Large intestine (tissue), 12 donors: ENCODE measurements at places on chromosomes 12 and 14. TPM values are rescaled to one million over a fixed set of nuclear protein-coding genes. Genes with fewer than 3 reads are reported as not detected.

The AKAP3 gene
- polyA plus RNA-seq = 2.4 TPM

DNA sequence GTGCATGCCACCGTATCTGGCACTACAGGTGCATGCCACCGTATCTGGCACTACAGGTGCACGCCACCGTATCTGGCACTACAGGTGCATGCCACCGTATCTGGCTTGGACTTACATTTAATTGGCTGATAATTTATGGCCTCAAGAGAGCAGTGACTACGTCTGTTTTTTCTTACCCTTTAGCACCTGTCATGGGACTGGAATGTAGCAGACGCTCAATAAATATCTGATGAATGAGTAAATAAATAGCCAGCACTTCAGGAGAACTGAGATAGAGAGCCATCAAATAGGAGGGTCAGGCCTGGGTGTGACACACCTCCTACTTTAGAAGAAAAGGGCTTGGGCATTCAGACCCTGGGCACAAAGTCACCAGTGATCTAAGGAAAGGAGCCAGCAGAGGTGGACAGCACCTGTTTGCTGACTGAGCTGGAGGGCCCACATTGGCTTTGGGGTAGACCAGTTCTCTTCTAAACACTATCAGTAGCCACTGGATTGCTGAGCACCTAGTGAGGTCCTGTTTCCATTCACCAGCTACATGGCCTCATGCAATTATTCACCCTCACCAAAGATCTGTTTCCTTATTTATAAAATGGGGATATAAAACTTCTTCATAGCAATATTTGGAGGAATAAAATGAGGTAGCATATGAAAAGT is 50.1 kb downstream of the RFX4 start:
- no peaks in the 10 kb centered on the region for H3K27me3 ChIP-seq
- H3K27ac ChIP-seq = peak overlapping the region; percentile 80
- DNase-seq = peak; percentile 61
- peaks cover 4% of the 10 kb centered on the region for H3K4me1 ChIP-seq
- H3K4me3 ChIP-seq = no peak overlapping the region

DNA sequence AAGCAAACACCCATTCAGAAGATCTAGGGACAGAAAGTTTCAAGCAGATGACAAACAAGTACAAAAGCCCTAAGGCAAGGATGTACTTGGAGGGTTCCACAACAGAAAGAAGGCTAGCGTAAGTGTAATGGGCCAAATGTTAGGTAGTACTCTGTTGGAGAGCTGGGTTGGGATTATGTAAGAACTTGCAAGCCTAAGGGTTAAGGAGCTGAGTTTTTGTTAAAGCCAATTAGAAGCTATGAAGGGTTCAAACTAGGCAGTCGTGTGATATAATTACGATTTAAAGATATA is 41.4 kb downstream of the HECTD1 start:
- DNase-seq = no peak
- H3K27ac ChIP-seq = no peak overlapping the region
- peaks cover 68% of the 10 kb centered on the region for H3K36me3 ChIP-seq
- H3K4me1 ChIP-seq = no peaks in the 10 kb centered on the region
- no peak overlapping the region for H3K4me3 ChIP-seq

- no peak within 1 kb of the TSS for H3K27ac ChIP-seq
- no peak within 1 kb of the TSS for H3K4me3 ChIP-seq
- H3K27me3 ChIP-seq = no peaks in the 10 kb centered on the region
- no peaks in the 10 kb centered on the region for H3K36me3 ChIP-seq
These were observed at the start of gene LYZ for GRCh38 chr12:69348162-69348938. TSS of gene LYZ (plus strand) at chr12:69348381. CDS start at chr12:69348409, 28 bp downstream.

DNA sequence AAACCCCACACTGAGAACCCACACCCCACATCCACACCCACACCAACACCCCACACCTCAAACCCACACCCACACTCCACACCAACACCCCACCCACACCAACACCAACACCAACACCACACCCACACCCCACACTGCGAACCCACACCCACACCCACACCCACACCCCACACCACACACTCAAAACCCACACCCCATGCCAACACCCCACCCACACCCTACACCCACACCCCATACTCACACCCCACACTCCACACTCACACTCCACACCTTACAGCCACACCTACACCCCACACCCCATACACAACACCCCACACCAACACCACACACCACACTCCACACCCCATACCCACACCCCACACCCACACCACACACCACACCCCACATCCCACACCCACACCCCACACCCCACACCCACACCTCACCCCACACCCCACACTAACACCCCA is 38.0 kb downstream of the TMEM120B start:
- no peaks in the 10 kb centered on the region for H3K27me3 ChIP-seq
- H3K27ac ChIP-seq = no peak overlapping the region
- no peak overlapping the region for H3K4me3 ChIP-seq
- H3K36me3 ChIP-seq = peaks cover 18% of the 10 kb centered on the region
- H3K4me1 ChIP-seq = peaks cover 8% of the 10 kb centered on the region
- DNase-seq = no peak

GRCh38 chr12:58701536-58701935 is 218.8 kb downstream of the LRIG3 start:
- DNase-seq = no peak
- H3K27ac ChIP-seq = no peak overlapping the region
- no peaks in the 10 kb centered on the region for H3K4me1 ChIP-seq
- no peaks in the 10 kb centered on the region for H3K36me3 ChIP-seq

The RD3L gene
- not detected for polyA plus RNA-seq

DNA sequence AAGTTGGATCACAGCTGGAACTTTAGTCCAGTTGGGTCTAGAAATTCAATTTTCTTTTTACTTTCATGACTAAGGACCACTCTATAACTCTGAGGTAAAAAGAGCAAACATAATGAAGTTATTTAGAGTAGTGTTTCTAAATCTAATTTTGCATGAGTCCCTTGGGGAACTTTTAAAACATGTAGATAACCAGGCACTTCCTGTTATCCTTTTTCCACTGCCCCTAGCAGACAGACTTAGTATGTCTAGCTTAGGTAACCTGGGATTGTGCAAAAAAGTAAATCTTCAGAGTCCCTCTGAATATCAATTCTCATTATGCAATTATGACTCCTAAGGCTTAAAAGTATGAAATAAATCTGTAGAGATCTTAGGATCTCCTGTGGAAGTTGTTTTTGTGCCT is 371.2 kb downstream of the DIO2 start:
- H3K27me3 ChIP-seq = no peaks in the 10 kb centered on the region
- no peak for DNase-seq
- H3K36me3 ChIP-seq = no peaks in the 10 kb centered on the region
- no peak overlapping the region for H3K27ac ChIP-seq
- H3K4me1 ChIP-seq = no peaks in the 10 kb centered on the region
- no peak overlapping the region for H3K4me3 ChIP-seq

- no peaks in the 10 kb centered on the region for H3K27me3 ChIP-seq
- H3K27ac ChIP-seq = no peak overlapping the region
- no peaks in the 10 kb centered on the region for H3K36me3 ChIP-seq
- no peak for DNase-seq
- H3K4me1 ChIP-seq = peaks cover 4% of the 10 kb centered on the region
- no peak overlapping the region for H3K4me3 ChIP-seq
These were observed 28.8 kb upstream of the BHLHE41 start for GRCh38 chr12:26153421-26154154.

- DNase-seq = no peak
- H3K27ac ChIP-seq = no peak overlapping the region
- H3K27me3 ChIP-seq = no peaks in the 10 kb centered on the region
- no peaks in the 10 kb centered on the region for H3K36me3 ChIP-seq
- peaks cover 37% of the 10 kb centered on the region for H3K4me1 ChIP-seq
These were observed 200.5 kb downstream of the STXBP6 start for GRCh38 chr14:24849471-24849870.

The RHOJ gene
- polyA plus RNA-seq = 20.7 TPM

The NTF3 gene
- polyA plus RNA-seq = 2.1 TPM

The HOXC4 gene
- polyA plus RNA-seq = 14.0 TPM

The OLR1 gene
- 2.6 TPM for polyA plus RNA-seq

The HOTAIR gene
- polyA plus RNA-seq = 0.04 TPM

DNA sequence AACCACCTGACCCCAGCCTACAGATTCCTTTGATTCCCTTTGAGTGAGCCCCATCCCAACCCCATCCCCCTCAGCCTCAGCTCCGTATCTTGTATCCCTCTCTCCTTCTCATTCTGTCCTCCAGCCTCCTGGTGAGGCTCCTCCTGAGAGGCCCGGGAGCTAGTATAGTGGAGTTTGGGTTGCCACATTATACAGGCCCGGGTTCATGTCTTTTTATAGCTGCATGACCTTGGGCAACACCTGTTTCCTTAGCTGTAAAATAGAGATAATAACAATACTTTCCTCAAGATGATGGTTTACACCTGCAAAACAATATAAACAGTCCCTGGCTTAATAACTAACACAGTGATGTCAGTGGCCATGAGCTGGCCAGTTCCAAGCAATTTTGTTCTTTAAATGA is 89.8 kb downstream of the STAB2 start:
- no peaks in the 10 kb centered on the region for H3K27me3 ChIP-seq
- peak; percentile 61 for DNase-seq
- no peak overlapping the region for H3K4me3 ChIP-seq
- peak overlapping the region; percentile 66 for H3K27ac ChIP-seq

GRCh38 chr14:96790706-96791105 is 6.5 kb upstream of the VRK1 start:
- H3K36me3 ChIP-seq = no peaks in the 10 kb centered on the region
- H3K27me3 ChIP-seq = peaks cover 14% of the 10 kb centered on the region
- H3K27ac ChIP-seq = no peak overlapping the region
- H3K4me3 ChIP-seq = no peak overlapping the region
- no peaks in the 10 kb centered on the region for H3K4me1 ChIP-seq

DNA sequence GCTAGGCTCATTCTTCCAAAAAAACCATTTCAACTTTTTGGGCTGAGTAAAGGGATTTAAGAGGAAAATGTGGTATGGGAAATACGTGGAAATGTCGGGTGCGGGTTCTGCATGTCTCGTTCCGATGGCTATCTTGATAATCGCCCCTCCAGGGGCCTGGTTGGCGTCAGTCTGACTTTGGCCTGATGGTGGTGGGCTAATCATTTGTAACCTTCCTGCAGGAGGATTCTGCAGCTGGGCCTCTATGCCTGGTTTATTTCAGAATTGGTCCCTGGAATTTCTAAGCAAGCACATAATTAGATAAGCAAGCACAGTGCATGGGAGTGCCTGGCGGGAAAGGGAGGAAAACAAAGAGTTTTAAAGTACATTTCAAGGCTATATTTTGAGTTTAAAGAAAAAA is 14.8 kb upstream of the SLC4A8 start:
- no peaks in the 10 kb centered on the region for H3K36me3 ChIP-seq
- no peak overlapping the region for H3K4me3 ChIP-seq
- no peaks in the 10 kb centered on the region for H3K27me3 ChIP-seq
- no peak for DNase-seq

DNA sequence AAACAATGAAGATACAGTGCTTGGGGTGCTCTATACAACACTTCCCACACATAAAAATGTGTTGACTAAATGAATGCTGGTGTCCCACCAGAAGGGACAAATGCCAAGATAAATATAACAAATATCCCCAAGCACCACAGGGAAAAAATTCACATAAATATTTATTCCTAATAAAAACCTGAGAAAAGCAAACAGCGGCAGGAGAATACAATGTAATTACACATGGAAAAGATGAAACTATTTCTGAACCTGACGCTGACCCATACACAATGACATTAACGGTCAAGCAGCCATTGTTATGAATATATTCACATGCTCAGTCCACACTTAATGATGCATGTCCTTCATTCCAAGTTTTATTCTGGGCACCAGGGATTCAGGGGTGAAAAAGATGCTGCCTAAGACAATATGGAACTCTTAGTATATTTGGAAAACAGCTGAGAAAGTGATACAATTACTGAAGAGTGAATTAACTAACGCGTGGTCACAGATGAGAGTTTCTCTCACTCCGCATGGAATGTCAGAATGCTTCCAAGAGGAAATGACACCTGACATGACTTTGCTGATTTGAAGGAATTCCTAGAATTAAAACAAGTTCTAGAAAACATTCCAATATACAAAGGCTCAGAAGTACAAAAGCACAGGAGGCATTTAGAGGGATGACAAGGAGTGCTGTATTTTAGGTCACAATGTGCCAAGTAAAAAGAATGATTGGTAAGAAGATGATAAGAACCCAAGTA is 27.9 kb upstream of the PTPRR start:
- H3K4me3 ChIP-seq = no peak overlapping the region
- DNase-seq = no peak
- no peaks in the 10 kb centered on the region for H3K4me1 ChIP-seq
- no peak overlapping the region for H3K27ac ChIP-seq

DNA sequence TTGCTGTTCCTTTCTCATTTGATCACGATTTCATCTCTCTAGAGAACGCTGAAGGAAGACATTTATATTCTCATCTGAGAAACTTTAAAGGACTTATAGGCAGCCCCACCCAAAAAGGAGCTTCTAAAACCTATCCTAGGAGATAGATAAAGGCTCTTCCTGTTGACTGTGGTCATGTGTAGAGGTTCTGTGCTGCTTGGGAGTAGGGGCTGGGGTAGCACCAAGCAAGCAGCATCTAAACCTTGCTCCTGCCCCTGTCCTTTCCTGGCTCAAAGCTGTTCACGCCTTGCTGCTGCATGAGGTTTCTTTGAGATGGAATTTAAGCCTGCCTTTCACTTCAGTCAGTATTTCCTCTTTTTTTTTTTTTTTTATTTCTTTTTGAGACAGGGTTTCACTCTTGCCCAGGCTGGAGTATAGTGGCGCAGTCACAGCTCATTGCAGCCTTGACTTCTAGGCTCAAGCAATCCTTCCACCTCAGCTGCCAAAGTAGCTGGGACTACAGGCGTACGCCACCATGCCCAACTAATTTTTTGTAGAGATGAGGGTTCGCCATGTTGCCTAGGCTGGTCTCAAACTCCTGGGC is 41.4 kb downstream of the RAB35 start:
- no peak overlapping the region for H3K4me3 ChIP-seq
- no peaks in the 10 kb centered on the region for H3K36me3 ChIP-seq
- H3K4me1 ChIP-seq = no peaks in the 10 kb centered on the region
- H3K27me3 ChIP-seq = no peaks in the 10 kb centered on the region

DNA sequence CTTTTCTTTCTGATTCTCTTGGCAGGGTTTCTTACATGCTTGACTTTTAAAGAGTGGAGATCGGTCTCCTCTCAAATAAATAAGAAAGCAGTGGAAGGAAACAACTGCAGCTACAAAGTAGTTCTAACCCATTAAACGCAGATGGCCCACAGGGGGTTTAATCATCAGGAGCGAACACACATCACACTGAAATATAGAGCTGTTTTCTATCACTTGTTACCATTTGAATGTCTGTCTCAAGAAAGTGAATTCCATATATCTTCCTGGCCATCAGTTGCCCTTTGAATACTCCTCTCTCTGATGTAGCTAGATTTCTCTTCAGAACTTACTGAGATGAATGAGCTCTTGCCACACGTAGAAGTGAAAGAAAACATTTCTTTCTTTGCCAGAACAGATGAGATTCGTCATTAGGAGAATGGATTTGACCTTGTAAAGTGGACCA is 29.1 kb downstream of the ALX1 start:
- H3K4me3 ChIP-seq = no peak overlapping the region
- H3K36me3 ChIP-seq = no peaks in the 10 kb centered on the region
- DNase-seq = no peak
- no peaks in the 10 kb centered on the region for H3K4me1 ChIP-seq

GRCh38 chr12:59963546-59963945 is 367.7 kb downstream of the SLC16A7 start:
- no peaks in the 10 kb centered on the region for H3K27me3 ChIP-seq
- H3K4me3 ChIP-seq = no peak overlapping the region
- H3K36me3 ChIP-seq = no peaks in the 10 kb centered on the region
- H3K4me1 ChIP-seq = no peaks in the 10 kb centered on the region
- H3K27ac ChIP-seq = no peak overlapping the region

The STRAP gene
- 95.5 TPM for polyA plus RNA-seq
